ENCODE measurements at places on chromosomes 1 and 21.

DNA sequence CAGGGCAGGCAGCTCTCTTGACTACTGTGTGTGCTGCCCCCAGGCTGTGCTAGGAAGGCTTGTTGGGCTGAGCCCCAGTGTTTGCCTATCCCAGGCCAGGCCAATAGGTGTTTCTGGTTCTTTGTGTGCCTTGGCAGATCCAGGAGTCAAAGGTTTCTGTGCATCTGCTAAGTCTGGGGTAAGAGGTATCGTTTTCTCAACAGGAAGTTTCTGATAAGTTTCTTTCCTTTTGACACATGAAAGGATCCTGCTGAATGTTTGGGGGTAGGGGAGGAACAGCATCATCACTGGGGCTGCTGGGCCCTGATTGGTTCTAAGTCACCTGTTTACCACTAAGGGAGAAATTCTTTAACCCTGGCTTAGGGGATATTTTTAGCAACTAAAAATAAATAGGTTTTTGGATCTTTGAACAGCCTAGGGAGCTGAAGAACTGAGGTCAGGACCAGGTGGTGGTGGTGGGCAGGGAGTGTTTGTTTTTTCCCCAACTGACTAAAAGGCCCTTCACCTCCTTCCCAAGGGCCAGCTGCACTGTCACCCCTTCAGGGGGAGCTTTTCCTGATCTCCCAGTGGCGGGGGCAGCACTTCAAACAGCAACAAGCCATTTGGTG is 85.1 kb downstream of the KCNN3 start:
- DNase-seq: peak; percentile 54
- H3K36me3 ChIP-seq: no peaks in the 10 kb centered on the region
- H3K4me1 ChIP-seq: peaks cover 40% of the 10 kb centered on the region

DNA sequence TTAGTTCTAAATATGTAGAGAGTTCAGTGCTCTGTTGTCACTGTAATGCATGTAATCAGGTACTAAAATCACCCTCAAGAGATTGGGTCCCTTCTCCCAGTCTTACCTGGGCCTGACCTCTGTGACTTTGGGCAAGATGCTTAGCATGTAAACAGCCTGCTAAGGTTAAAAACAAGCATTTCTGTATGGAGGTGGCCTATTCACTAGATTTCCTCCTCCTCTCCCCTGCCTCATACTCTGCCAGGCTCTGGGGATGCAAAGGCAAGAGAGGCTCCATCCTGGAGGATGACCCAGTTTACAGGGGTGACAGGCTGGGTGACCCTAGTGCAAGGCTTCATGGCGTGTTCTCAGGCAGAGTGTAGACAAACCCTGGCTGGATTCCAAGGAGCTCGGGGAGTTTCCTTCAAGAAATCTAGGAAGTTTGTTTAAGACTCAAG is 28.8 kb downstream of the VANGL2 start:
- no peak for DNase-seq
- H3K27ac ChIP-seq: peak overlapping the region; percentile 85
- H3K4me1 ChIP-seq: peaks cover 59% of the 10 kb centered on the region
- H3K36me3 ChIP-seq: peaks cover 22% of the 10 kb centered on the region
- H3K4me3 ChIP-seq: peak overlapping the region; percentile 22
- no peaks in the 10 kb centered on the region for H3K27me3 ChIP-seq

DNA sequence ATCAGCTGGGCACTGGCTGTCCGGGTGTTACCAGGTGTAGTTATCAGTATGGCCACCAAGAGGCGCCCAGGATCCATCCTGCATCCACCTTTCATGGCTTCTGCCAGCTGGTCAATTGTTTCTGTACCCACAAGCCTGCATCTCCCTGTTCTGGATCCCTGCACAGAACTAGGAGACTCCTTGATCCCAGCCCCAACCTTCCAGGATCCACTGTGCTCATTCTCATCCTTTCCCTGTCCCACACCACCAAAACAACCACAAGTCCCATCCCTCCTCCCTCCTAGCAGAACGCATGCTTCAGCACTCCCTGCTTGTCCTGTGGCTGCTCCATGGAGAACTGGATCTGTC is 27.2 kb upstream of the FOXE3 start:
- no peaks in the 10 kb centered on the region for H3K4me1 ChIP-seq
- H3K36me3 ChIP-seq: peaks cover 3% of the 10 kb centered on the region
- H3K27me3 ChIP-seq: peaks cover 4% of the 10 kb centered on the region
- H3K27ac ChIP-seq: no peak overlapping the region

DNA sequence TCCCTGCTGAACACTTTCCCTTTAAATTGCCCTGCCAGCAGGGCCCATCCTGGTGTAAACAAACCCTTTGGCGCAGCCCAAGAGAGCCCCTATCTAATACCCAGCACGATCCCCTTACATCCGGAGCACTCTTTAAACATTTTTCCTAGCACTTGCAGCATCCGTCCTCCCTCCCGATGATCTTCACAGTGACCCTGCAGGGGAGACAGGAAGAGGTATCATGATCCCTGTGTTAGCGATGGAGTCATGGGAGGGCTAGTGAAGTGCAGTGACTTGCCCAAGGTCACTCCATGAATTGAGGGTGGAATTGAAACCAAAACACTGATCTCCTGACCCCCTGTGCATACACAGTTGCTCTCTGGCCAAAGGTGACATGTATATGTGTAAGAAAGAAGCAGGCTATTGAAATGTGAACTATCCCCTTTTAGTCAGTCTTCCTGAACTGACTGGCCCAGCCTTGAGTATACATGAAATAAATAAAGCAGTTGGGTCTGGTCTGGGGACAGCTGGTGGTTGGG is 9.8 kb upstream of the KCNQ4 start:
- no peaks in the 10 kb centered on the region for H3K27me3 ChIP-seq
- H3K4me3 ChIP-seq: no peak overlapping the region
- H3K36me3 ChIP-seq: peaks cover 25% of the 10 kb centered on the region
- H3K4me1 ChIP-seq: peaks cover 7% of the 10 kb centered on the region

DNA sequence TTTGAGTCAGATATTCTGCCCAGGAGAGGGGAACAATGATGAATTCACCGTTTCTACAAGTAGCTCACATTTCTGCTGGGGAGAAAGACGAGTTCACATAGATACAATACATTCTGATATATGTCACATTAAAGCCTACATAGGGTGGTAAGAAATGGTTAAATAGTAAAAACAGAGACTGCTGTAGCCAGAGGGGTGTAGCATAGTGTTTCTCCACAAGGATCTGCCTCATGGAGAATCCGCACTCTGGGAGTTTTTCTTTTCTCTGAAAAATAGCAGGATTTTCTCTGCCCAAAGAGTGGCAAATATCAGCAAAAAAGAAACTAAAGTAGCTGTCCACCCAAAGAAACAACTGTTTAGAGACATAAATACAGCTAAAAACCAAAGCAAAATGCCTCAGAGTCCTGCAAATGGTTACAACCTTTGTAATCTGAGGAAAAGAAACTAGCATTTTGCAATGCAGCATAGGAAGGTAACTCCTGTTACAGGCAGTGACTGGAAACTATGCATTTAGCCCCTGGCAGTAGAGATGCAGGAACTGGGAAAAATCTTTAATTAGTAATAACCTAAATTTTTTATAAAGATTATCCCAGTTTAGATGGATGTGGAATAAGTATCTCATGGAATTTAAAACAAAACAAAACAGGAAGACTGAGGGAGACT is 1126.7 kb upstream of the ADGRL2 start:
- no peak overlapping the region for H3K27ac ChIP-seq
- H3K27me3 ChIP-seq: no peaks in the 10 kb centered on the region
- H3K4me1 ChIP-seq: no peaks in the 10 kb centered on the region

DNA sequence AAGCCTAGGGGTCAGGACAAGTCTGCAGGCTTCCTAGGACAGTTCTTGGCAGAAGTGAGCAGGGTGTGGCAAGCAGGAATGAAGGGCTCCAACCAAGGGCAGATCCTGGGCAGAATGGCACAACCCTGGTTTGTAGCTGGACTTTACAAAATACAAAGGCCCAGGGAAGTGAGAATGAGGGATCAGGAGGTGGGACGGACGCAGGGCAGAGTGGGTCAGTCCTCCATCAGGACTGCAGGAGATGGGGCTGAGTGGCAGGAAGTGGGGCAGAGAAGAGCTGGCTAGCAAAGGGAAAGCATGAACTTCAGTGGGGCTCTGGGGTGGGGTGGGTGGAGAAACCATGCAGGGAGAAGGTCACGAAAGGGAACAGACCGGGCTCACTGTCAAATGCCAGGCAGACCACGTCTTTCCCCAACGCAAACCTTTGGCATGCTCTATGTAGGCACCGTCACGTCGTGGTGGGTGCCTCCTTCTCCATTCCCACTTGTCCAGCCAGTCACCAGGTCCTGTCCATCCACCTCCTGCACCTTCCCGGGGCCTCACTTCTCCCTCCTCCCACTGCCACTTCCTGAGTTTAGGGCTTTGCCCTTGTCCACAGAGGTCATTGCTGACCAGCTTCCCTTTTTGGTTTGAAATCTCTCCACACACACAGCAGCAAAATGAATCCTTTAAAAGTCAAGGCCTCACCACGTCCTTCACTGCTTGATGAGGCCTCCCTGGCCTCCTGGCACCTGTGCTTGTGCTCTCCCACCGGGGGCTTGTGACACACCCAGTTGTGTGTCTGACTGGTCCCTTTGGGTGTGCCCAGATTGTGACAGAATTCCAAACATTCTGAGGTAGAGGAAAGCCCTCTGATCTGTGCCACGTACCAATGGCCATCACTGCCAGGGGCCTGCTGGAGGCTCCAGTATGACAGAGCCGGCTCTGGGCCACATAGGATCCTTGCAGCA is 8.7 kb upstream of the CLDN19 start:
- no peaks in the 10 kb centered on the region for H3K27me3 ChIP-seq
- H3K27ac ChIP-seq: no peak overlapping the region
- H3K4me3 ChIP-seq: no peak overlapping the region
- peaks cover 21% of the 10 kb centered on the region for H3K36me3 ChIP-seq
- DNase-seq: no peak

DNA sequence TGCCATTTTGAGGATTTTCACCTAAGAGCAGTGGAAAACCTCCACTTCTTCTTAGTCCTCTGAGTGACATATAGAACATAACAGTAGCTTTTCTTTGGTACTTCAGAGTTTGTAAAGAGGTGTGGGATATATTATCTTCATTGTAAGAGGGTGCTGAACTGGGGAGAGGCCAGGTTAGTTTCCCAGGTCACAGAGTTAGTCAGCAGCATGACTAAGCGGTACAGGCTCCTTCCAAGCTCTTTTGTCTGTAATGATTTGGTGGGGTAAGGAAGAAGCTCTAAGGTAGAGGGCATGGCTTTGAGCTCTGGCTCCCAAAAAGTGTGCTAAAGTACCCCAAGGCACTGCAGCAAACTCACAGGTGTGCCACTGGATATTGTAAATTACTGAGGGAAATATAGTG is 325.0 kb upstream of the PLXNA2 start:
- peaks cover 12% of the 10 kb centered on the region for H3K27me3 ChIP-seq

GRCh38 chr1:237211031-237211430 is 169.0 kb downstream of the RYR2 start:
- no peaks in the 10 kb centered on the region for H3K4me1 ChIP-seq
- no peak overlapping the region for H3K4me3 ChIP-seq
- H3K27me3 ChIP-seq: no peaks in the 10 kb centered on the region
- H3K27ac ChIP-seq: no peak overlapping the region

DNA sequence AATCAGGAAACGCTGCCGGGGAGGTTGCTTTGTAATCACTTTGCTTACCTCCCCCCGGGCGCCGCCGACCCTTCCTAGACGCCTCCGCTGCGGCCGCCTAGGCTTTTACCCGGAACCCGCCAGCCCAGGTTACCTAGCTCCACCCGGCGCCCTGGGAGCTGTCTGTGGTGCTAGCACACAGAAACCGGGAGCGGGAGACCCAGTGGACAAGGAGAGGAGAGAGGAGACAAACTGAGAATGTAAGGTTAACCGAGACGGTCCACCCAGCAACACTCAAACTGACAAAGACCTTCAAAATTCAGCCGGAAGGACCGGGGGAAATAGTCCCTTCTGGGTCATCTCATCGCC is 9.8 kb downstream of the BARHL2 start:
- peaks cover 94% of the 10 kb centered on the region for H3K27me3 ChIP-seq
- H3K36me3 ChIP-seq: no peaks in the 10 kb centered on the region
- peak; percentile 39 for DNase-seq
- H3K27ac ChIP-seq: no peak overlapping the region
- peaks cover 9% of the 10 kb centered on the region for H3K4me1 ChIP-seq
- peak overlapping the region; percentile 52 for H3K4me3 ChIP-seq

DNA sequence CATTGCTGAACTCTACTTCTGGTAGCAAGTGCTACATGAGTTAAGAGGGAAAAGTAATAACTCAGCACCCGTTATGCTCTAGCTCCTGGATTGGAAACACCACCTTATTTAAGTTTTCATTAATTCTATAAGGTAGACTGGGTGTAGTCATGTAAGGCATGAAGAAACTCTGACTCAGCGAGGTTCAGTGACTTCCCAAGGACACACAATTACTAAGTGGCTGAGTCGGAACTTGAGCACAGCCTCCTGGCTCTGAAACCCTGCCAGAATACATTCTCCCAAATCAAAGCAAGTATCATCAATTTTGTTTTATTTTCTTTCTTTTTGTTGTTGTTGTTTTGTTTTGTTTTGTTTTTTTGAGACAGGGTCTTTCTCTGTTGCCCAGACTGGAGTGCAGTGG is 29.1 kb upstream of the SCCPDH start:
- no peaks in the 10 kb centered on the region for H3K27me3 ChIP-seq
- H3K27ac ChIP-seq: no peak overlapping the region
- peaks cover 7% of the 10 kb centered on the region for H3K4me1 ChIP-seq
- no peak overlapping the region for H3K4me3 ChIP-seq
- H3K36me3 ChIP-seq: peaks cover 2% of the 10 kb centered on the region
- no peak for DNase-seq

DNA sequence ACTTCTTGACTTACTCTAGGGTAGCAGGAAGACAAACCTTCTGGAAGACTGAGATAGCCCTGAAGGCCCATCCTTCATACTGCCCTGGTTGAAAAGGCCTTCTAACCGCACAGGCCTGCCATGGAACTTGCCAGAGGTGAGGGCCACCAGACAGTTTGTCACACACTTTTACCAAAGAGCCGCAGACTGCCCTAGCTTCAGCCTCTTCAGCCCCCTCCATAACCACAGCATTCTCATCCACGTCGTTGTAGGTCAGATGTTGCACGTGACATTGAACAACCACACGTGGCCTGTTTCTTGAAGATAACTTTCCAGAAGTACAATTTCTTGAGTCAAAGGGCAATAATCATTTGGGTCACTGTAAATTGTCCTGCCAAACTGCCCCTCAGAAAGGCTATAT is 18.9 kb downstream of the ZNF362 start:
- no peak overlapping the region for H3K27ac ChIP-seq
- peaks cover 10% of the 10 kb centered on the region for H3K4me1 ChIP-seq
- DNase-seq: no peak
- no peak overlapping the region for H3K4me3 ChIP-seq

DNA sequence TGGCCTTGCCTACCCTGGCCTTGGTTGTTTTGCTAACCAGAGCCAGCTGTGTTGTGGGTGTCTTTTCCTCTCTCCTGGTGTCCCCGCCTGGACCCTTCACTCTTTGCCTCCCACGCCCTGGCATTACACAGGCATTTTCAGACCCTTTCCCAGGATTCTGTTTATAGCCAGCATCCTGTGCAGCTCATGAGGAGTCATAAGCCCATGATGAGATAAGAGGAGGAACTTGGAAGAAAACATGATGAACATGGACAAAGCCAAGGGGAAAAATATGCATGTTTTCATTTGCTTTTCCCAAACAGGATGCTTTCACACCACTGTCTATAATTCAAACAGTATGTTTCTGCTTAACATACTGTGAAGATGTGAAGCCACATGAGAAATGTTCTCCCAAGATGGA is 18.7 kb upstream of the WARS2 start:
- H3K36me3 ChIP-seq: peaks cover 58% of the 10 kb centered on the region
- H3K4me1 ChIP-seq: no peaks in the 10 kb centered on the region
- H3K4me3 ChIP-seq: no peak overlapping the region
- no peak for DNase-seq

Data from activated naive CD8-positive, alpha-beta T cell treated with anti-CD3 and anti-CD28 coated beads for 36 hours (primary cell).